Epithelial cell of proximal tubule (primary cell): ENCODE measurements at places on chromosomes 1 and 21.
A peak's percentile ranks its signal among the peaks of the same experiment; 100 is the strongest.

DNA sequence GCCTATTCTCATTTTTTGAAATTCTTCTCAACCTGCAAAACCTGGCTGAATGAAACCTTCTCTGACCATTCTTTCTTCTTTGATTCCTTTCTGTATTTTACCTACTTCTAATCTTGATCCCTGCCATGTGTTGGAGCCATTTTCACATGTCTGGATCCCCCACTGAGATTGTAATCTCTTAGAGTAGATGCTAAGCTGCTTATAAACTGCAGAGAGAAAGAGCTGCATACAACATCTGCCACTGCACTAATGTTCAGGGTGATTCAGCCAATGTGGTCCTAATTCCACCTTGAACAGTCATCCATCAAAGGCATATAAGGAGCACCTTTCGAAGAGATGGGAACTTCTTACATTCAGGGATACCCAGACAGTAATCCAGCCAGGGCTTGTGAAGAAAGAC is 16.2 kb upstream of the DAB1 start:
- DNase-seq = no peak

DNA sequence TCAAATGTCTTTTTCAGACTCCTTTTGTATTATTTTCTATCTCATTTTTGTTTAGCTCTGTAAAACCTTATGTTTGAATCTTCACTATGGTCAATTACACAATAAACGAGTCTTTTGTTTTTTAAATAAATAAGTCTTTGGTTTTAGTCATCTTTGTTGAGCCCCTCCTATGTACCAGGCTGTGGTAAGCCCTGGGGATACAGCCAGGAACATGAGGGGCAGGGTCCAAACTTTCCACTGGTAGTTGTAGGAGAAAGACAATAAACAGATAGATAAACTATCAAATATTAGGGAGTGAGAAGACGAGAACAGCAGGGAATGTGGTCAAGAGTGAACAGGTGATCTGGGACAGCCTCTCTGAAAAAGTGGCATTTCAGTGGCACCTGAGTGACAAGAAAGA is 186.6 kb downstream of the ZNF281 start:
- no peak for DNase-seq

- DNase-seq = no peak
Measured at GRCh38 chr1:44723064-44723463, 7.9 kb downstream of the RNU5D-1 start.

DNA sequence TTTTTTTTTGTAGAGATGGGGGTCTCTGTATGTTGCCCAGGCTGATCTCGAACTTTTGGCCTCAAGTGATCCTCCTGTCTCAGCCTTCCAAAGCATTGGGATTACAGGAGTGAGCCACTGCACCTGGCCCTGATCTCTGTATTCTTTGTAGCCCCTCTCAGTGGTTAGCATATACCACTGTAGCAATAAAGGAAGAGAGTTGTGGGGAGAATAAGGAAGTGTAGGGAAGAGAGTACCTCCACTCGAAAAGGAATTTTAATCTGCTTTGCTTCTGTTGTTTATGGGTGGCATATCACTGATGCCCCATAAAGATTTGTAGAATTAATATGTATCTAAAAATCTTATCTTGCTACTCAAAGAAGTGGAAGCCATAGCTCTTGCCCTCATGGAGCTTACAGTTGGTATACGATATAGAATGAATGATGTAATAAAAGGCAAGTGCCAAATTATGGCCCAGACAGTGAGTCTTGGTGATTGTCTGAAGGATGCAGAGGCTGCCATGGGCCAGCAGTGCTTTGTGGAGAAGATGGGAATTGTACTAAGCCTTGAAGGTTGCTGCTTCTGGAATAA is 96.0 kb downstream of the CLIC6 start:
- DNase-seq = no peak

- DNase-seq = no peak
Measured at GRCh38 chr1:203048086-203048485, 21.8 kb downstream of the PPFIA4 start.

GRCh38 chr1:207863893-207864535 is 46.9 kb downstream of the CD34 start:
- no peak for DNase-seq

- DNase-seq = no peak
Measured at GRCh38 chr1:84110629-84111028, 33.4 kb upstream of the PRKACB start.

GRCh38 chr1:209802117-209802779 is 3.7 kb downstream of the IRF6 start:
- no peak for DNase-seq

DNA sequence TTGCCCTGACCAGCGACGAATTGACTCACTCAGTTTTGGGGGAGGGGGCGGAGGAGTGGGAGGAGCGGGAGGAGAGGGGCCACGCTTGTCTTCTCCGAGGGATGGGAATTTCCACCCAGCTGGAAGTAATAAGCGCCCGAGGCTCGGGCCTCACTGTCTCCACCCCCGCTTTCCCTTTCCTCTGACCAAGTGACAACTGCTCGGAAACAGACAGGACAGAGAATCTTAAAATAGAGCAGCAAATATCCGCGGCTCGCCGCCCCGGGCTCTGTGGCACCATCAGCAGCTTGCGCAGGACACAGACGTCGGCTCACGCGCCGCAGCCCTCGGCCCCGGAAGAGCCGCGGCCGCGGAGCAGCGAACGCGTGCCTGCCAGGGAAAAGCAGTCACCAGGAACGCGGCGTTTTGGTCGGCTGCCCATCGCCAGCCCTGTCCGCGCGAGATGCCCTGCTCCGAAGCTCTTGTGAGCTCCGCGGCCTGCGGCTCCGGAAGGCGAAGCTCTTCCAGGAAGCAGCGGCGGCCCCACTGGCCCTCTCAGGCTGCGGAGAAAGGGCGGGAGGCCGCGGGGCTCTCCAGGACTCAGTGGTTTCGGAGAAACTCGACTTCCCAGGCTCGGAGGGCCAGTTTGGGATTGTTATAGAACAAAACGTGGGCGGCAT is 10.7 kb upstream of the RGS16 start:
- DNase-seq = no peak

GRCh38 chr1:232471250-232471649 is 158.7 kb downstream of the SIPA1L2 start:
- DNase-seq = no peak

- no peak for DNase-seq
Measured at GRCh38 chr1:190159146-190159545, 318.5 kb downstream of the BRINP3 start.

DNA sequence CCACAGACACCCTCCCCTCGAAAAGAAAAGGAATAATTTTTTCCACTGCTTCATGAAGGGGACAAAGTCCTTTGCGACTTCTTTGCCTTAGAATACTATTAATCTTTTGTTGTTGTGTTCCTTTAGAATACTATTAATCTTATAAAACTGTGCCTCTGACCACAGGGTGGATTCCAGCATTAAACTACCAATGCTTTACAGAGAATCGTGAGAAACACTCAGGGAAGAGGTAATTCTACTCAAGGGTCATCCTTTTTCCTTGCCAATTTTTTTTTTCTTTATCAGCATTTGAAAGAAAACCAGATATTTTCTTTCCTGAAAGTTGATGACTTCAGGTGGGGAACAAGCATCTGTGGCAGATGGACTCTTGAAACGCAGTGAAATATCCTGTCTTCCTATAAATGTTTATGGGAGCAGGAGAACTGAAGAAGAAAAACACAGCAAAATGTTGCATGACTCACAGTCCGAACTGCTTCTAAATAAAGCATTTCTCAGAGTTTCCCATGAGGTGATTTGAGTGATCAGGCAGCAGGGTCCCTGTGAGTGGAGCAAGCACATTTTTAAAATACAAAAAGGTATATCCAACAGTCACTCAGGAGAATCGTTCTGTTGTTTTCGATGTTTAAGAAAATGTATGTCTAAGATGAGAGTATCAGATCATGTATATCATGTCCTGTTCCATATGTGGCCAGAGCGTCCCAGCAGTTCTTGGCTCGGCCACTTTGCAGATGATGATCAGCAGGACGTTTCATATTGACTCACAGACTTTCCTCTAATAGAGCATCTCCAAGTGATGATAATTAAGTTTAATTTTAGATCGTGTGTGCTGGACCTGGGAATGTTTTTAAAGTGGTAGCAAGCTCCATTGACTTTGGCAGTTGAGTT is 154.2 kb upstream of the RUNX1 start:
- peak; percentile 74 for DNase-seq

DNA sequence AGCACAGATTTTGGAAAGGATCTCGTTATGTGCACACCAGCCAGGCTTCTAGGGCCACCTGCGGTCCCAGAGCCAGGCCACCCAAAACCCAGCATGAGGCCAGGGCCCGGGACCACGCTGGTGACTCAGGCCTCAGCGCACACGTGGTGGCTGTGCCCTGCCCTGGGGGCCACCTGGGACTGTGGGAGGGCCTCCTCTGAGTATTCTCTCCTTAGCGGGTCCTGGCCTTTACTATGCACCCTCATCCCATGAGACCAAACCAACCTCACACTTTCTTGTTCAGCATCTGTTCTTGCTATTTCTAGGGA is 9.9 kb downstream of the WNT9A start:
- DNase-seq = no peak

GRCh38 chr1:225950905-225951497 is 10.0 kb upstream of the LEFTY2 start:
- DNase-seq = no peak

- no peak for DNase-seq
Measured at GRCh38 chr1:171860696-171861095, 19.4 kb downstream of the DNM3 start.

- no peak for DNase-seq
Measured at GRCh38 chr1:59544615-59545293, 247.9 kb downstream of the FGGY start.

DNA sequence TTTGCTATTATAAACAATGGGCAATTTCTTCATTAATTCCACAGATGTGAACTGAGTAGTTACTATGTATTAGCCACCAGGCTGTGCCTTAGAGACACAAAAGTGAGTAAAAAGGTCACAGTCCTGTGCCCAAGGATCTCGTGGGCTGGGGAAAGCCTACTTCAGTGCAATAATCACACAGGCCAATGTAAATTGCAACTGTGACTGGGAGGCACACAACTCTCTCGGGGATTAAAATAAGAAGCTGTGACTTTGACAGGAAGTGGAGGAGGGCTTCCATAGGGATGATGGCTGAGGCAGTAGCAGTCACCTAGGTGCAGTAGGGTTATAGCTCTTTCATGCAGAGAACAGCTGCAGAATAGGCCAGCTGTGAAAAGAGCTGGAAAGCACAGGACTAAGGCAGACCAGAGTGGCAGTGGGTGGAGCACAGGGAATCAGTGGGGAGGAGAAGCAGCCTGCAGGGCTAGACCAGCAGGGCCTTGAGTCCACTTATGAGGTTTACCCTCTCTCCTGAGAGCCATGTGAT is 121.9 kb downstream of the MAB21L3 start:
- no peak for DNase-seq

- DNase-seq = no peak
Measured at GRCh38 chr1:208044589-208045462, 133.9 kb upstream of the CD34 start.

DNA sequence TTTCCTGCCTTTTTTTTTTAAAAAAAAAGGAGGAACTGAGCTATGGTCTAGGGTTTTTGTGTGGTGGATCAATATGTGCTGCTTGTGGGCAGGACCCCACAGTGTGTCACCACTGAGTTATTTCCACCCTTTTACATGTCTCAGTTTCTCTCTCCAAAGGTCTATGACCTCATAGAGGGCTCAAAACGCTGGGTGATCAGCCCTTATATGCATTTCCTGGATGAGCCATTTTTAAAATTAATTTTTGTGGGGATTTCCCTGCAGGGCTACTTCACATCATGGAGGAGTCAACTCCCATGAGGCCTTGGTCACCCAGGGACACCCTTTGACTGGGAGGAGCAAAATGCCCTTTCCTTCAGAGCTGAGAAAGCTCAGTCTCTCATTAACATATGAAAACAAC is 20.7 kb upstream of the HAO2 start:
- DNase-seq = no peak

DNA sequence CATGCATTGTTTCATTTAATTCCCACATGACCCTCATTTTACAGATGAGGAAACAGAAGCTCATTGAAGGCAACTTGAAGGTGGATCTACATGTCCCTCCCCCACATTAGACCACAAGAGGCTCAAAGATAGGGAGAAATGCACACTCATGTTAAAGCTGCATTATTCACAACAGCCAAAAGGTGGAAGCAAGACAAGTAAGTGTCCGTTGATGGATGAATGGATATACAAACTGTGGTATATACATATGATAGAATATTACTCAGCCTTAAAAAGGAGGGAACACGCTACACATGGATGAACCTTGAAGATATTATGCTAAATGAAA is 149.7 kb upstream of the JUN start:
- DNase-seq = no peak

DNA sequence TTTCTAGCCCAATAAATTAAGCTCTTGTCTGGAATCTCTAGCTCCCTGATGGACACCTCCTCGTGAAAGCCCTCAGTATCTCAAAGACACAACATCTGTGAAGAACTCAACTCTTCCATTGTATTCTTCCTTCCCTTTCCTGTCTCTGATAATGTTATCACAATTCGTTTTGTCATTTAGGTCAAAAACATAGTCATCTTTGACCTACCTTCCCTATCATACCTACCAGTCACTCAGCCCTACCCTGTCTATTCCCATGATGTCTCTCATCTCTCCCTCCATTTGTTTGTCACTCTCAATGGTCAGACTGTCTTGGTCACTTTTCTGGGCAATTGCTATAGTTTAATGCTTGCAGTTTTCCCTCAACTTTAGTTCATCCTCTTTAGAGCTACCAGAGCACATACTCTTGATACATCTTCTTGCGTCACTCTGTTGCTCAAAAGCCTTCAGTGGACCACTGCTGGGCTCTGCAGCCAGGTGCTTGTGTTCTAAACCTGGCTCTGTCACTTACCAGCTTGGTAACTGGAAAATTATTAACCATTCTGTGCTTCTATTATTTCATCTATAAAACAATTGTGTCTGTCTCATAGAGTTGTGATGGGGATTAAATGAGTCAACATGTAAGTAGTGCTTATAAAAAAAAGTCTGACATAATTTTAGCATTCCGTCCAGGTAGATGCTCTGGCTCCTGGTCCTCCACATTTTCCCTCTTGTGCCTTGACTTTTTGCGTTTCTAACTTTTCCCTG is 39.6 kb downstream of the DDR2 start:
- DNase-seq = no peak

- DNase-seq = no peak
Measured at GRCh38 chr1:23836037-23836436, 10.8 kb upstream of the HMGCL start.

DNA sequence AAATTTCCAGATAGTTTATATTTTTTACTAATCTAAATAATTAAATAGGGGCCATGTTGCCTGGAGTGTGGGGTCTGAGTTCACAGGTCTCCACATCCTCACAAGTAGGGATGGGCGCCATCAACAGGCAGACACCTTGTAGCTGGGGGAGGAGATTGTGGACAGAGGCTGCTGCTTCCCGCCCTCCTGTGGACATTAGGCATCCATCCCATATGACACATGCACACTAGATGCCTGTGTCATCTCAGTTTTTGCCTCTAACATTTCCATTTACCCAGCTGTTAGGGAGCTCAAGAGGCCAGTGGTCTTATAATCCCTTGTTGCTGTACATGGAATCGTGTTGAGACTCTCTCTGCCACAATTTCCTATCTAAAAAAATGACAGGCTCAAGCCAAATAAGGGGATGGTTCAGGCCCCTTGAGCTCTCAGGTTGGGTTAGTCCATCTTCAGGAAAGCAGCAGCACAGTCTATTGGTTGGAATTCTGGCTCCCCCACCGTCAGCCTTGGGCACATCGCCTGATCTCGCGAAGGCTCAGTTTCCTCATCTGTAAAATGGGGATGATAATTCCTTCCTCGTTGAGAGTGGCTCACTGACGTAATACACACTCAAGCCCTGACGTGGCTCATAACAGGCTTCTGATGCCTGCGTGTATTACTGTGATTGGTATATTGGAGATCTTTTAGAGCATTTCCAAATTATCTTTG is 13.6 kb downstream of the LHX4 start:
- no peak for DNase-seq

GRCh38 chr1:204102739-204103430 is 30.0 kb downstream of the SOX13 start:
- no peak for DNase-seq
